Psoas muscle (tissue), 8 donors: ENCODE measurements at places on chromosomes 1 and 21.

GRCh38 chr1:216827251-216827650 lies 104.0 kb upstream of the ESRRG start:
- H3K4me1 ChIP-seq, result peaks cover 5% of the 10 kb centered on the region
- no peak for DNase-seq
- H3K36me3 ChIP-seq, result no peaks in the 10 kb centered on the region
- no peak overlapping the region for H3K4me3 ChIP-seq
- no peaks in the 10 kb centered on the region for H3K27me3 ChIP-seq
- no peak overlapping the region for H3K27ac ChIP-seq

DNA sequence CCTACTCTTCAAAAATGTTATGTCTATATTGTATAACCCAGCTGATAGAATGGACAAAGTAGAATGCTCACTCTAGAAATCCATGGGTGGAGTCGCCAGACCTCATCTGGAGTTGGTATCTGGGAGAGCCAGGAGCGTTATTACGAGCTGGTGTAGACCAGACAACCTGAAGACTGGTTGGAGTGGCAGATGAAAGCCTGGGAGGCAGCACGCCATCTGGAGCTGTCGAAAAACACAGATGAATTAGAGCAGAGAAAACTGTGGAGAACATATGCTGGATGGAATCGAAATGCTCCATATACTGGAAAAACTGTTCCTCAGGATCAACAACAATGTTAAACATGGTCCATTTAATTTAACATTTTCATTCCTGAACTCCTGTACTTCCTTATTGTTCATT lies 333.6 kb downstream of the KCTD3 start:
- H3K4me3 ChIP-seq, result no peak overlapping the region
- H3K27ac ChIP-seq, result no peak overlapping the region
- H3K27me3 ChIP-seq, result no peaks in the 10 kb centered on the region
- no peaks in the 10 kb centered on the region for H3K36me3 ChIP-seq

- no peak for DNase-seq
- H3K4me3 ChIP-seq, result no peak overlapping the region
- H3K36me3 ChIP-seq, result no peaks in the 10 kb centered on the region
- no peaks in the 10 kb centered on the region for H3K4me1 ChIP-seq
- no peaks in the 10 kb centered on the region for H3K27me3 ChIP-seq
Measured at GRCh38 chr1:4488018-4488417, 166.4 kb upstream of the AJAP1 start.

DNA sequence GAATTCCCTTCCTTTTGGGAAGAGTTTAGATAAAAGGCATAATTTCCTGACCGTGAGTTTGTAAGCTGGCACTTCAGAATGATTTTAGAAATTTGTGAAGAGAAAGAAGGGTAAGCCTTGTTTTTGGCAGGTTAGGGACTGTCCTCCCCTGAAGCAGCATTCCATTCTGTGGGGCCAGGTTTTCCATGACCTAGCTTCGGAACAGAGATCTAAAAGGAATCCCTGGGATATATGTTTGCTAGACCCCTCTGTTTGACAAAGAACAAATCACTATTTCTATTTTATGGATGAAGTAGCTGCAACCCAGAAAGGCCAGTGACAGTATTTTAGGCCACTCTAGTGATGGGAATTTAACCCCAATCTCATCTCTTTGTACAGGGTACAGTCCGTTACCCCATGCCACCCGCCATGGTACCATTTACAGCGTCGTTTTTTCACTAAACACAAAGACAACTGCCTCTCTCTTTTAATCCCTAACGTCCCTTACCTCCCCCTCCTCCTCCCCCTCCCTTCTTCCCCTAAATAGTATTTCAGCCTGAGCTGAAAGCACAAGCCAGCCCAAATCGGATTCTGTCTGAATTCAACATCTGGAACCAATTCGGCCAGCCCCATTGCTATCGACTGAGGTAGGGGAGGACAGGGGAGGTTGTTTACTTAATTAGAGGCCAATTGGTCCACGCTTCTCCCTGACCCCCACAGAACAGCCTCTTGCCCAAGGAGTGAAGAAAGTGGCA lies 23.4 kb upstream of the IKBKE start:
- H3K27me3 ChIP-seq, result no peaks in the 10 kb centered on the region
- no peak overlapping the region for H3K4me3 ChIP-seq
- H3K4me1 ChIP-seq, result peaks cover 11% of the 10 kb centered on the region
- no peak for DNase-seq
- H3K27ac ChIP-seq, result no peak overlapping the region

GRCh38 chr1:160453443-160453842 lies 53.1 kb downstream of the VANGL2 start:
- H3K4me1 ChIP-seq, result no peaks in the 10 kb centered on the region
- H3K36me3 ChIP-seq, result no peaks in the 10 kb centered on the region
- H3K4me3 ChIP-seq, result no peak overlapping the region
- no peak for DNase-seq

DNA sequence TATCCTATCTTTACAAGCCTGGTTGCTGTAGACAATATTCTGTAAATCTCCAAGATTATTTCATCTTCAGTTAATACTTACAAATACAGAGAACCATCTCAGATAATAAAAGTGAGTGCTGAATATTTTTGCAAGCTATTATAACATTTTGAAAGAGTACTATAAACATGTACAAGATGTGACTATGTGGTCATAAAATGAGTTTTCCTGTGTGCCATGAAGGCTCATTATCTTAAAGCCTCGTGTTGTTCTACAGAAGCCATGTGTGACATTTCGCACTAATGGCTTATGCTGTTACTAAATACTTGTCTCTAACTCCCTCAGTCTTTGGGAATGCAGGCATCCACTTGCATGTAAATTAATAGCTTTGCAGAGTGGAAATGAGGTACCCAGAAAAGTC lies 48.3 kb downstream of the SAMSN1 start:
- no peak overlapping the region for H3K4me3 ChIP-seq
- H3K27me3 ChIP-seq, result no peaks in the 10 kb centered on the region
- H3K27ac ChIP-seq, result no peak overlapping the region
- no peaks in the 10 kb centered on the region for H3K36me3 ChIP-seq
- DNase-seq, result no peak

- peaks cover 7% of the 10 kb centered on the region for H3K27me3 ChIP-seq
- no peak overlapping the region for H3K4me3 ChIP-seq
- H3K27ac ChIP-seq, result no peak overlapping the region
- DNase-seq, result no peak
Measured at GRCh38 chr1:17924578-17924977, 169.4 kb downstream of the ACTL8 start.

- H3K27me3 ChIP-seq, result no peaks in the 10 kb centered on the region
- no peak overlapping the region for H3K27ac ChIP-seq
- H3K4me1 ChIP-seq, result no peaks in the 10 kb centered on the region
- no peak for DNase-seq
Measured at GRCh38 chr1:92399076-92399475, 87.6 kb downstream of the GFI1 start.
